ENCODE measurements at places on chromosomes 12 and 14. TPM values are rescaled to one million over a fixed set of nuclear protein-coding genes. Genes with fewer than 3 reads are reported as not detected.

The ARHGEF25 gene
- total RNA-seq, result 22.3 TPM

The FOXN4 gene
- total RNA-seq, result not detected

The LALBA gene
- total RNA-seq, result not detected

The TAS2R9 gene
- total RNA-seq, result not detected

The LRRK2 gene
- total RNA-seq, result 4.8 TPM

The AQP6 gene
- under 0.01 TPM for total RNA-seq

The YARS2 gene
- 26.3 TPM for total RNA-seq

The PZP gene
- total RNA-seq, result not detected

The CCDC85C gene
- total RNA-seq, result 3.4 TPM

The GALNT16 gene
- 0.85 TPM for total RNA-seq

The GZMB gene
- total RNA-seq, result not detected

The GPR68 gene
- 13.3 TPM for total RNA-seq

The CAPS2 gene
- 6.7 TPM for total RNA-seq

The SBNO1 gene
- total RNA-seq, result 15.4 TPM

The DIO2 gene
- 14.1 TPM for total RNA-seq

The PROX2 gene
- total RNA-seq, result not detected

The ASB2 gene
- 0.28 TPM for total RNA-seq

The RNASE1 gene
- not detected for total RNA-seq

The BMAL2 gene
- 21.4 TPM for total RNA-seq

The SLC38A4 gene
- total RNA-seq, result 4.2 TPM

The SAMD15 gene
- 3.1 TPM for total RNA-seq

The FLRT2 gene
- 8.0 TPM for total RNA-seq

The C12orf54 gene
- not detected for total RNA-seq

The NPFF gene
- total RNA-seq, result not detected

The BCL2L14 gene
- total RNA-seq, result not detected

The DAO gene
- total RNA-seq, result not detected

The ZNF84 gene
- total RNA-seq, result 23.9 TPM

The RAP1B gene
- total RNA-seq, result 180 TPM

The TEX22 gene
- 0.37 TPM for total RNA-seq

The KRT6A gene
- total RNA-seq, result 22.8 TPM

The ANO2 gene
- total RNA-seq, result 0.18 TPM

The KRT72 gene
- not detected for total RNA-seq

The CBLN3 gene
- total RNA-seq, result 3.3 TPM

The SLC41A2 gene
- 18.1 TPM for total RNA-seq

The ACTN1 gene
- total RNA-seq, result 312 TPM

The SLC38A1 gene
- 93.5 TPM for total RNA-seq

The GYS2 gene
- not detected for total RNA-seq

The SDSL gene
- total RNA-seq, result 17.5 TPM

The PTPRR gene
- total RNA-seq, result 0.09 TPM

The MIA2 gene
- 11.9 TPM for total RNA-seq

The IKZF4 gene
- 0.57 TPM for total RNA-seq

The TCTN2 gene
- 8.0 TPM for total RNA-seq

The CYP27B1 gene
- total RNA-seq, result 0.14 TPM

The WNK1 gene
- 60.8 TPM for total RNA-seq

The MYF5 gene
- not detected for total RNA-seq

The PMCH gene
- not detected for total RNA-seq

The CCDC196 gene
- not detected for total RNA-seq

The TDRD9 gene
- total RNA-seq, result 0.37 TPM

Measured in smooth muscle cell of bladder (primary cell).